ENCODE measurements at places on chromosomes 11 and 22. TPM values are rescaled to one million over a fixed set of nuclear protein-coding genes. Genes with fewer than 3 reads are reported as not detected.
A peak's percentile ranks its signal among the peaks of the same experiment; 100 is the strongest.

DNA sequence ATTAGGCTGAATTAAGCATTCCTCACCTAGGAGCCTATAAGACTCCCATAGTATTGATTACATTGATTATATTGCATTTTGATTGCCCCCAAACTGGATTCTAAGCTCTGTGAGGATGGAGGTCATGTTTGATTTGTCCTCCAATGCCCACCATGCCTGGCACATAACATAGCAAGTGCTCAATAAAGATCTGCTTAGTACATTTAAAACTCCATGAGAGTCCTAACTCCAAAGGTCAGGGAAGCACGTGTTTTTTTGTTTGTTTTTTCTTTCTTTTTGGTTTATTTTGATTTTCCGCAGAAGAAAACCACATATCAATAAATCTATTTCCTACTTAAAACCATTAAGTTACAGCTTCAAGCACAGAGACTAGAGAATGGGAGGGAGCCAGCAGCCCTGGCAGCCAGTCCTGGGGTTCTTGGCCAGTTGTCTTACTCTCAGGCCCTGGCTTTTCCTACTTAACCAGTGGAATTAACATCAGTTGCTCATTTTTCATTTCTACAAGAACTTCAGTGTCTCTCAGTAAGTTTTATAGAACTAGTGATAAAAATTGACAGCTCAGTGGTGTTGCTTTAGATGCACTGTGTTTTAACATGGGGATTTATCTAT is 429.9 kb upstream of the CCDC90B start:
- no peak for ATAC-seq

- no peak for ATAC-seq
These were observed 3.7 kb downstream of the SMIM35 start for GRCh38 chr11:118082880-118083552.

GRCh38 chr11:16505481-16505880 is 149.1 kb upstream of the SOX6 start:
- ATAC-seq, result no peak

DNA sequence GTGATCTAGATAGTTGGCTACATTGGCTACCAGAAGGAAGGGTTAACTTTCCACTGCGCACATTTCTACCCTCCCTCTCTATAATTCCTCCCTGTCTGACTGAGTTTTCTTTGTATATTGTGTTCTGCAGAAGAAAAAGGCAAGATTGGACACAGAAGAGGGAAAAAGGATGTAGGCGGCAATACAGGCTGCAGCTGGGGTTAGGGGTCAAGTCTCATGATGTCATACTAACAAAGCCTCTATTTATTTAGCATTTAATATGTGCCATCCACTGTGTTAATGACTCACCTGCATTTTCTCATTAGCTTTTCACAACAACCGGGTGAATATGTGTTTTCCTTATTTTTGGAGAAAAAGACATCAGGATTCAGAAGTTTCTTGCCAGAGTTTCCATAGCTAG is 2.0 kb downstream of the FAM83F start:
- no peak for ATAC-seq

- peak; percentile 84 for ATAC-seq
These were observed 16.9 kb upstream of the RAC2 start for GRCh38 chr22:37260901-37261336.

- no peak for ATAC-seq
These were observed 8.7 kb downstream of the TKFC start for GRCh38 chr11:61341706-61342105.

- no peak for ATAC-seq
These were observed 253.0 kb upstream of the CCDC179 start for GRCh38 chr11:23112987-23113886.

DNA sequence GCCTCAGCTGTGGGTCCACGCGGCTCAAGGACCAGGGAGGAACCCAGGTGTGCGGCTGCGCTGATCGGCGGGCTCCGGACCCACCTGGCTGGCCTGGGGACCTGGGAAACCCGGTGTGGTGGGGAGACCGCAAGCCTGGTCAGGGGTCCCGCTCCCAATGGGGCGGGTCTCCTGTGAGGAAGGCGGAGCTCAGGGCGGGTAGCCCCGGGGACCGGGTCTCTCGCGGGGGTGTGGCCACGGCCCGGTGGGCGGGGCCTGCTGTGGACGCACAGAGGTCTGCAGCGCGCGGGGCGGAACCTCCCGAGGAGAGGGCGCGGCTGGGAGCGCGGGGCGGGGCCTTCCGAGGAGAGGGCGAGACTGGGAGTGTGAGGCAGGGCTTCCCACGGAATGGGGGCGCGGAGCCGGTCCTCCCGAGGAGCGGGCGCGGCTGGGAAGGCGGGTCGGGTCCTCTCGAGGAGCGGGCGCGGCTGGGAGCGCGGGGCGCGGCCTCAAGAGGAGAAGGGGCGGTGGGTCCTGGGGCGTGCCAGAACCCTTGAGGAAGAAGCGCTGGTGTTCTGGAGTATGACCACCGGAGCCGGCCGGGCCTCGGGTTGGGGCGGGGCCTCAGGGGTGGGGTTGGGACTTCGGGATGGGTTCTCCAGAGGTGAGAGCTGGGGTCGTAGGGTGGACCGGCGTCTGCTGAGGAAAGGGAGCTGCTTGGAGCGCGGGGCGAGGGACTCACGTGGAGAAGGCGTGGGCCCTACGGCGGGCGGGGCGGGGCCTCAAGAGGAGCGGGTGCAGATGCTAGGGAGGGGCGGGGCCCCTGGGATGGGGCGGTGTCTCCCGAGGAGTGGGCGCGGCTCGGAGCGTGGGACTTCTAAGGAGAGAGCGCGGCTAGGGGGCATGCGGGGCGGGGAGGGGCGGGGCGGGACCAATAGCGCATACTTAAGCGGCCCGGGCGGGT is 20.8 kb downstream of the DGCR6L start:
- ATAC-seq, result peak; percentile 92

GRCh38 chr11:937841-938261 is 12.2 kb downstream of the AP2A2 start:
- ATAC-seq, result no peak

MMP10 gene
- not detected for total RNA-seq

ASCL2 gene
- 5.1 TPM for total RNA-seq

Data from activated T-helper 17 cell treated with anti-CD3 and anti-CD28 coated beads, Interleukin-2, amount 50 U/mL, for 72 hours (primary cell).